ENCODE measurements at places on chromosomes 4 and X.

DNA sequence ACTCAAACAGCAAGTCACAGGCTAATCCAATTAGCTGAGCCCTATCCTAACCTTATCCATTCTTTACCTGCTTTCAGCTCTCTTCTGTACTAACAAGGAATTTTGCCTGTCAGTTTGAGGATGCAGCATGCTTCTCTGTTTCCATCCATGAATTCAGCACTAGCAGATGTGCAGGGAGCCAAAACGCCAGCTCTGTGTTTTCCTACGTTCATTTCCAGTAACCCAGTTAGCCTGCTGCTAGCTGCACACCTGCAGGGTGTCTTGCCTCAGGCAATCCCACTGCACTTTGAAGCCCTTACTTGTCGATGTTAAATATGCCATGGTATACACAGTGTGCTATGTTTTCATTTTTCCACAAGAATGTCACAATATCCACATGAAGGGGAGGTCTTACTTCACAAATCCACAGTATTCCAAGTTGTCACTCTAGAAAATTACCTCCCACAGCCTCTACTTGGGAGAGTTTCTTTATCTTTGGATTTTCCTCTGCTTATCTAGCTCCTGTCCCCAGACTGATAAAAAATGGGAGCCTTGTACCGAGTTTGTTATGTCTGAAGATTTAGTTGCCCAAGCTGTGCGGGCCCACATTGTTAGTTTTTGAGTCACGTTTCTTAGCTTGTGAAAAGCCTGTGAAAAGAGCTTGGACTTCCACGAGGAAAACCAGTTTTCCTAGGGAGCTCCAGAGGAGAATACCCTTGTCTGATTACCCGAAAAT lies 127.6 kb upstream of the HHIP start:
- DNase-seq = no peak

- peak; percentile 27 for DNase-seq
Observed at GRCh38 chrX:108036298-108036973, 8.4 kb upstream of the VSIG1 start.

DNA sequence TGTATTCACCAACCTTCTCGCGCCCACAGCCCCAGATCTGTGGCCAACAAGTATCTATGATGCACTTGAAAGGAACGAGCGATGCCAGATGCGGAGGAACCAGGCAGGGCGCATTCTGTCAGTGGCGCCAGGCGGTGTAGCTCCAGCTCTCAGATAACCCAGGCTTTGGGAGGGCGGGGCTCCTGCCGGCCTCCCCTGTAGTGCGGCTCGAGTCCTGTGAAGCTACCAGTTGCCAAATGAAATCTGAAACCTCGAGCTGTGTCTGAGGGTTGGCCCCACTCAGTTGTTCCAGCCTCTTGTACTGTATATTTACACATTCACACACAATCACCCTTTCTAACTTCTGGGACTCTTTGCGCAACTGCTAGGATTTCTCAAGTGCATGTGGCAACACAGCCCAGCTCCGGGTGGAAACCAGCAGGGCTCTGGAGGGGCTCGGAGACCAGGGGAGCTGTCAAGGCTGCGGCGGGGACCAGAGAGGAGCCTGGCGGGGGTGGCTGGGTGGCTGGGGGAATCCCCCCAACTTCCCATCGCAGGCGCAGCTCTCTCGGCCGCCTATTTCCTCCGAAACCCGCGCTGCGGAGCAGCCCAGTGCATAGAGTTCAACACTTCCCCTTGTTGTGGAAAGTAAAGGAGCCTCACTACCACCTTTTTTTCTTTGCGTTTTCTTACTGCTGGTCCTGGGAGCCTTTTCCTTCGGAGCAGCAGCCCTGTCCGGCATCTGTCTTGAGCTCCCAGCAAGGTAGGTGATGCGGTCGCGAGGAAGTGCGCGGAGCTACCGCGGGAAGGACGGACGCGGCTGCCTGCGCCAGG lies at the start of gene ARHGAP24:
ARHGAP24 (plus strand) TSS at position 333 of the 813 bp plus-strand sequence.
- DNase-seq = peak; percentile 77

- no peak for DNase-seq
Observed at GRCh38 chr4:33188733-33189132, 2468.6 kb downstream of the PCDH7 start.

DNA sequence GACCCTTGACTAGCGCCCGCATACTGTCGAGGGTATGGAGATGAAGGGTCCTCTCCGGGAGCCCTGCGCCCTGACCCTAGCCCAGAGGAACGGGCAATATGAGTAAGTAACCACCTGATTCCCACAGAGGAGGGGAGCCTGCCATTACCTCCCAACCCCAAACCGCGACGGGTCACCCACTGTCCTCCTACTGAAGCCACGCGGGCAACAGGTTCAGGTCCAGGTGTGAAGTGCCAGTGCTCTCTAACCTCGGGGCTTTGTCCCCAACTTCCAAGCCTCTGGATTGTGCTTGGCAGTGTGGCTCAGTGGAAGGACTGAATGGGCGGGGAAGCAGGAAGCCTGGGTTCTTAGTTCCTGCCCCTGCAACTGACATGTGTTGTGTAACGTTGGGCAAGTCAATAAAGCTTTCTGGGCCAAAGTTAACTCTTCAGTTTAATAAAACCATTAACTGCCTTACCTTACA lies 694 bp downstream of the OCRL start:
- DNase-seq = no peak

- DNase-seq = no peak
Observed at GRCh38 chrX:30992381-30992904, 79.4 kb downstream of the FTHL17 start.

- DNase-seq = no peak
Observed at GRCh38 chr4:183426507-183426906, 17.9 kb upstream of the CDKN2AIP start.

GRCh38 chrX:16671005-16671404 lies 21.0 kb downstream of the S100G start:
- no peak for DNase-seq

DNA sequence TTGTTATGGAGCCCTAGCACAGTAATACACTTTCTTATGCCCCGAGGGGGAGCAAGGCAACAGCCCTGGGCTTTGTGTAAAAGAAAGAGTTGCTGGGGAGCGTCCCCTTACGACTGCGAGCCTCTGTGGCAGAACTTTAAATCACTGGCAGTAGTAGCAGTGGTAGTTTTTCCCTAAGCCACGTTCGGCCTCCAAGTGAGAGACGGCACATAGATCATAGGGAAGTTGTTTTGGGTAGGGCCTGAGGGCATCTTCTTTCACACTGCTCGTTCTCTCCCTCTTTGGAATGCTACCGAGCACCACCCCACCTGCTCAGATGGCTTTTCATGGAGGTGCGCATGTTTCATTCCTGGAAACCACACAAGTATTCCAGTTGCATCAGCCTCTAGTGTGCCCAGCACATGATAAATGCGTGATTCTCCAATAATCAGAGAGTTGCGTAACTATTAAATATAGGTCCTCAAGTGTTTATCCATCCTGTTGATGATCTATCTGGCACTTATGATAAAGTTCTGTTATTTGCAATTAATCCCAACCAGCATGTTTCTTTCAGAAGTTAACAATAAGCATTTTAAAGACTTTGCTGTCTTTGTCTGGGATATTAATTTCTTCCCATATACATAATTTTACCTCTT lies 7.0 kb upstream of the SYNPO2 start:
- DNase-seq = no peak

DNA sequence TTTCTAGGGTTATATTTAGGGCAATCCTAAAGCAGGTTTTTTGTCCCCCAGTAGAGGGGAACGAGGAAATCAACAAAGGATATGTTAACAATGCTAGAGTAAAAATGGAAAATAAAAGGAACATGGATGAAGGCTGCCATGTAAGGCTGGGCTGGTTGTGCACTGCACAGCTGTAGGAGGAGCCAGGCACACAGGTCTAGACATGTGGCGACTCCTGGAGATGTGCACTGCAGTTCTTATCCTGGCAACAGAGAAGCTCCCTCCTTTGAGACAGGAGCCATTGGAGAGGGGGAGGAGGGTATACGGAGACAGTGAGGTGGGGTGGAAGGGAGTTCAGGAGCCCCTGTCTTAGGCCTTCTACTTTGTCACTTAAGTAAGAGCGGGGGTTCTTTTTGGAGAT lies 65.9 kb downstream of the NAT8L start:
- DNase-seq = no peak

DNA sequence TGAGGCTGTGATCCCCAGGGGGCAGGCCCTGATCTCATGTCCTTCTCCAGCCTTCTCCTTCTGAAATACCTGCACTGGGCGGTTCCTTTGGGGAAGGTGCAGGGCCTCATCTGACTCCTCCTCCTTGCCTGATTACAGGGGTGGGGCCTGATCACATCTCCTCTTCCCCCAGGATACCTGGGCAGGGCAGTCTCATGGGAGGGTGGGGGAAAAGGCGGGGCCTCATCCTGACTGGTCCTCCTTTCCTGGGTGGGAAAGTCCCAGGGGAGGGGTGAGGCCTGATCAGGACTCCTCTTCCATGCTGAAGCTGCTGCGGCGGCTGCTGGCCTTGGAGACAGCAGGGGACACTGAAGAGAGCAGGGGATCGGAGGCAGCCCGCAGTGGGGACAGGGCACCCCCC lies 13.3 kb downstream of the TFE3 start:
- DNase-seq = no peak

- DNase-seq = no peak
Observed at GRCh38 chrX:68419975-68420374, 13.3 kb downstream of the OPHN1 start.

- DNase-seq = no peak
Observed at GRCh38 chr4:137754652-137755471, 222.6 kb upstream of the PCDH18 start.
